ENCODE measurements at places on chromosomes 4 and X.

DNA sequence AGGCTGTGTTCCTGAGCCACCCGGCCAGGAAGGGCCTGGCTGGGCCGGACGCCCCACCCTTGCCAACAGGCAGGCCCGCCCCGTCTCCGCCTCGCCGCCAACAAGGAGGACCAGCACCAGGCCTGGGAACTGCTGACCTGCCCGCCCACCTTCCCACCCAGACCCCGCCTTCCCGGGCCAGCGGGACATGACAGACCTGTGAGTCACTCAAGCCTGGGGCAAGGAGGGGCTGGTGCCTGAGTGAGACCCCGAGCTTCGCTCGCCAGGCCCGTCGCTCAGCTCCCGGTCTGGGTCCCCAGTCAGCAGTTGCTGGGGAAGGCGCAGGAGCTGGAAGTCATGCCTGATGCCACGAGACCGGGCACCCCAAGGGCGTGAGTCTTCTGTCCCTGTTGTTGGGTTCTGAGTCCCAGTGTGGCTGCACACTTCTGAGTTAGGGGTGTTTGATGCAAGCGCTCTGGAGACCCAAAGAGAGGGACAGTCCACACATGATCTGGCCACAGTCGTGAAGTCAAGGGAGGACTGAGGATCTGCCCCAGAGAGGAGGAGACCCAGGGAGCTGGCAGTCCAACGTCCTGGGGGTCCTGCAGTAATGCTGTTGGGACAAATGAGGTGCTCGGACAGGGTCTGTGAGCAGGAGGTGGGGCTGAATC, at the start of gene DNASE1L1:
Gene DNASE1L1, minus strand, starts transcription at position 33 of the 650 bp plus-strand sequence. CDS start 3,686 bp downstream, outside the sequence.
- peak; percentile 42 for DNase-seq

GRCh38 chr4:2588259-2588658, 51.8 kb downstream of the FAM193A start:
- no peak for DNase-seq

GRCh38 chr4:10529291-10530136, 72.3 kb upstream of the ZNF518B start:
- DNase-seq, result no peak

GRCh38 chrX:32744921-32745320, 466.4 kb downstream of the DMD start:
- no peak for DNase-seq

DNA sequence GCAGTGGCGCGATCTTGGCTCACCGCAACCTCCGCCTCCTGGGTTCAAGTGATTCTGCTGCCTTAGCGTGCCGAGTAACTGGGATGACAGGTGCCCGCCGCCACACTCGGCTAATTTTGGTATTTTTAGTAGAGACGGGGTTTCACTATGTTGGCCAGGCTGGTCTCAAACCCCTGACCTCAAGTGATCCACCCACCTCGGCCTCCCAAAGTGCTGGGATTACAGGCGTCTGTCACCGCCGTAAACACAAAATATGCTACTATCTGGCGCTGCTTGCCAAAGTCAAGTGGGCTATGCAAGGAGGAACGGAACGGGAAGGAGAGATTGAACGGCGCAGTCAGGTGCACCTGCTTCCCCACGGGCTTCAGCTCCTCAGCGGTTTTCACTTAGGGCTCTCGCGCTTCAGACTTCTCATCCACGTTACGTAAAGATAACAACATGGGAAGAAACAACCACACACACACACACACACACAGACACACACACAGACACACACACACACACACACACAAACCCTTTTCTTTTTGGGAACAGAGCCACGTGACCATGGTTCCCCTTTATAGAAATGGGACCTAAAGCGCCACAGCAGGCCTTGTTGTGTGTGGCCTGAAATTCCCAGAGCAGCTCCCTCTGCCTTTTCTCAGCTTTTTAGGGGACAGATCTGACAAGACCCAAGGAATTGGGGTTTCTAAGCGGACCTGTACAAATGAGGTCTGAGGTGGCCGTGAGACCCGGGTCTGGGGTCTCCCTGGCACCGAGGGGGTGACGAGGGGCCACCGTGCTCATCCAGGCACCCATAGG, 1.5 kb downstream of the P2RY8 start:
- DNase-seq, result no peak

DNA sequence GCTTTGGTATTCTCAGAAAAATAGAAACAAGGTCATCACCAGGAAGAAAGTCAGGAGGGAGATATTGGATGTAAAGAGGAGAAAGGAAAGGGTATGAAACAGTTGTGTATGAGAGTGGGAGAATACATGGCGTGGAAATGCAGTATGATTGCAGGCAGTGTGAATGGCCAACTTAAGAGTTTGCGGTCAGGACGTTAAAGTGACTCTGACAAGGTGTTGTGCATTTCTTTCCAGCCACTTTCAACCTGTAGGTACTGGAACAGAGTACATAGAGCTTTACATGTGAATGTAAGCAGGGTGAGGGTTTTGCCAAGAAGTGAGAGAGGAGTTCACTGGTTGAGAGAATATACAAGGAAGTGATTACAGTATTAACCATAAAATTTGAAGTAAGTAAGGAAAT, 15.7 kb downstream of the ATP10D start:
- no peak for DNase-seq

GRCh38 chrX:99938464-99938863, 471.6 kb downstream of the PCDH19 start:
- no peak for DNase-seq

- DNase-seq, result no peak
These were observed 98.0 kb upstream of the TBC1D9 start for GRCh38 chr4:140854168-140854567.

- no peak for DNase-seq
These were observed 294.3 kb upstream of the BOD1L1 start for GRCh38 chr4:13921805-13922204.

DNA sequence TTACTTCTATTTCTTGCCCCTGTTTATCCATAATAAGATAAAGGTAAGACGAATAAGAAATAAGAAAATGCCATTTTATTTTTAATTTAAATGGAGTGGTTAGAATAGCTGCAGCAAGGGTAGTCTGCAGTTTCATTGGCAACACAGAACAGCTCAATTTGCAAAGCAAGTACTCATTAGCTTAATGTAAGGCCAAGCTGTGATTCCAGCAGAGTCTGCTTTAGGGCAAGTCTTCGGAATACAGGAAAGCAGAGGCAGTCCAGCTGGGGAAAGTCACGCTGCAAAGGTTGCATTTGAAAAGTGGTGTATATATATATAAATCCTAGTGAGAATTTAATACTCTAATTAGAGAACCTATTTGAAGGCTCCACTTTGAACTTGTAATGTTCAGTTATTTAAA, 59.0 kb downstream of the ANXA10 start:
- no peak for DNase-seq

DNA sequence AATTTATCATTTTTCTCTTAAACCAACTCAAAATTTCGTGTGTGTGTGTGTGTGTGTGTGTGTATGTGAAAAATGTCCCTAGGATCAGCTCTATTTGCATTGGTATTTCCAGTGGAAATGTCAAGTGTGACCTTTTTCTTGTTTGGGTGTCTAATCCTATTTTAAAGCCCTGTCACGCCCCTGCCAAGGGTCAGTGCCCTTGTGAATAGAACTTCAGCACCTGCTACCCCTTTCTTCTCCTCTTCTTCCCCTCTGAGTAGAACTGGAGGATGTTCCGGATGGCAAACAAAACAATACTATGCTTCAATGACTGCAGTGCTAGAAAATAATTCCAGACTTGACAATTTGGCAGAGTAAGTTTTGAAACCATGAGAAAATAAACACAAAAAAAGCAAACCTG, 67.3 kb downstream of the SPRY1 start:
- DNase-seq, result no peak

DNA sequence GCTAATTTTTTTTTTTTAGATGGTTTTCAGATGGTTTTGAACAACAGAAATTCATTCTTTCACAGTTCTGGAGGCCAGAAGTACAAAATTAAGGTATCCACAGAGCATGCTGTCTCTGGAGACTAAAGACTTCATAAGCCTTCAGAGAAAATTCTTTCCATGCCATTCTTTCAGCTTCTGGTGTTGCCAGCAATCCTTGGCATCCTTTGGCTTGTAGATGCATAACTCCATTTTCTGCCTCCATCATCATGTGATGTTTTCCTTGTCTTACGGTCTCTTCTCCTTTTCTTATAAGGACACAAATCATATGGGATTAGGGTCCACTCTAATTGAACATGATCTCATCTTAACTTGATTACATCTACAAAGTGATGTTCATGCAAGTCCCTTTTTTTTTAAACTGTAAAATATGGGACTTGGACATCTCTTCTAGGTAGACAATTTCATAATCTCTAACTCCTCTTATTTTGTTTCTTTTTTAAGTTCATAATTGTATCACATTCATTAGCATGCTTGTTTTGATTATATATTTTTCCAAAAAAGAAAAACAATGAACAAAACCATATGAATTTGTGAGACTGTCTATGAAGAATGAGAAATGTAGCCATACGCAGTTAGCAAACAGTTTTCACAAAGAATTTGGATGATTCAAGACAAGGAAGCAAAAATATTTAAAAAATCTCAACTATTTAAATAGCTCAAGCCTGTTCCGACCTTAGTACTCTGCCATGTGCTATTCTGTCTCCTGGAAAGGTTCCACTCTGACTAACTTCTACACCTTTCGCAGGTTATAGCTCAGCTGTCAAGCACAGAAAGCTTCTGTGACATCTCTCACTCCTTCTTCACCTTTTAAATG, 53.1 kb upstream of the GIMD1 start:
- DNase-seq, result no peak

- no peak for DNase-seq
These were observed 999.0 kb upstream of the ADGRL3 start for GRCh38 chr4:60201052-60201673.

DNA sequence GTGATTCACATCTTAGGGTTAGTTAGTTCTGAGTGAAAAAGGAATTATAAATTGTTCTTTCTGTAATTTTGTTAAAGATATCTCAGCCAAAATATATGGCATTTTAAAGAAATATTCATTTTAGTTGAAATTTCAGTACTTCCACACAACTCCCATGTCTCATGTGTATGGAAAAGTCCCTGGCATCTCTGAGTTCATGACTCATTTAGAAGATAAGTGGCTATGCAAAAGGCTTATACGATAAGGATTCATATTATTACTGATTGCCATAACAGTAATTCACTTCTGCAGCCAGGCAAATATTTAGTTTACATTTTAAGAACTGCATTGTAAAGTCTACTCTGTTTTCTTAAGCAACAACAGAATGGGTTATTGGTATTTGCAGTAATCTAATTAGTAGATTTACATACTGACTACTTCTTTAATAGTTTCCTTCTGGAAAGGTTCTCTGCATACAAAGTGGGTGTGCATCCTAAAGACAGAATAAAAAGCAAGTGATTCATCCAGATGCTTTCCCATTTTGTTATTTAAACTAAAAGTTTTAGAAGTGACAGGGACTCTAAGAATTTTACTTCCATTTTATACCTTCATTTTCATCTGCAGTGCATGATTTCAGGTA, 682.4 kb upstream of the PABPC4L start:
- no peak for DNase-seq

DNA sequence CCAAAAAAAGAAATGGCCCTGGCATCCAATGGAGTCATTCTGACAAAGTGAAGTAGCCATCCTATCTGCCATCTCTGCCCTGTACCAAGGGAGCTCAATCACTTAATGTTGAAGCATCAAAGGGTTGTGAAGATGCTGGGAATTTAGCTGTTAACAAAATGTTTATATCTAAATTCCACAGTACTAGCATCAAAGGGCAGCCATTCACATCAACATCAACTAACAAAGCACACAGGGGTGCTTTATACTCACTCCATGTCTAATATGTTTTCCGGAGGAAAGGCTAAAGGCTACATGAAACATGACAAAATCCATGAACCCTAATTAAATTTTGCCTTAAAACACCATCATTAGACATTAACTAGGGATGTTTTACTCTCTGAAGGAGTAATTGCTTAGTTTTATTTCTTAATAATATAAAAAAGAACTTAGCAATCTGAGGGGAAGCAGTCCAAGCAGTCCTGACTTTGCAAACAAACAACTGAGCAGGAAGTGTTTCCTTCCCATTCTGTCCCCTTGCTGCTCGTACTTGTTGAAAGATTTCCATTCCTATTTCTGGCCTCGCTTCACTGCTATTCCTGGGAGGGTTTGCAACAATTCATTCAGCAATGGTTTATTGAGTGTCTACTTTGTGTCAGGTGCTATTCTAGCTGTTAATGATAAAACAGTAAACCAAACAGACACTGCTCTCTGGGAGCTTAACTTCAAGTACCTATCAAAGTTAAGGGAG, 208.6 kb upstream of the SLC7A11 start:
- no peak for DNase-seq

GRCh38 chr4:6443035-6444023, 29.1 kb downstream of the PPP2R2C start:
- no peak for DNase-seq

- DNase-seq, result no peak
These were observed 50.6 kb upstream of the ANKRD17 start for GRCh38 chr4:73309211-73309610.

- no peak for DNase-seq
These were observed 167.4 kb downstream of the GABRB1 start for GRCh38 chr4:47198791-47199190.

DNA sequence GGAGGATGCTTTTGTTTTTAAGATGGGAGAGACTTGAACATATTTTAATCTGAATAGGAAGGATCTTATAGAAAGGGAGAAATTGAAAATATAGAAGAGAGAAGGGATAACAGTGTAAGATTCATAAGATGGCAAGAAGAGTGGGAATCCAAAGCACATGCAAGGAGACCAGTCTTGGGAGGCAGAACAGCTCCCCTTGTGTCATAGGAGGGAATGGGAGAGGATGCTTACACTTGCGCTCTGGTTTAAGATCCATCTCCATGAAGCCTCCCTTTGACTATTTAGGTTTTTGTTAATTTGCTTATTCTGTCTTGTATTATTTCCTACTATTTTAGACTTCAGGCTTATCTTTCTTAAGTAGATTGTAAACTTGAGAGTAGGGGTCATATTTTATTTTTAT, 42.7 kb downstream of the KIF4A start:
- no peak for DNase-seq

- DNase-seq, result no peak
These were observed 43.5 kb upstream of the DDX60 start for GRCh38 chr4:168362025-168362401.

- DNase-seq, result no peak
These were observed 136.0 kb downstream of the SLITRK2 start for GRCh38 chrX:145953628-145954027.

- no peak for DNase-seq
These were observed 4.3 kb upstream of the TSPAN5 start for GRCh38 chr4:98662626-98663225.

GRCh38 chrX:142256935-142257334, 51.8 kb upstream of the MAGEC2 start:
- no peak for DNase-seq

DNA sequence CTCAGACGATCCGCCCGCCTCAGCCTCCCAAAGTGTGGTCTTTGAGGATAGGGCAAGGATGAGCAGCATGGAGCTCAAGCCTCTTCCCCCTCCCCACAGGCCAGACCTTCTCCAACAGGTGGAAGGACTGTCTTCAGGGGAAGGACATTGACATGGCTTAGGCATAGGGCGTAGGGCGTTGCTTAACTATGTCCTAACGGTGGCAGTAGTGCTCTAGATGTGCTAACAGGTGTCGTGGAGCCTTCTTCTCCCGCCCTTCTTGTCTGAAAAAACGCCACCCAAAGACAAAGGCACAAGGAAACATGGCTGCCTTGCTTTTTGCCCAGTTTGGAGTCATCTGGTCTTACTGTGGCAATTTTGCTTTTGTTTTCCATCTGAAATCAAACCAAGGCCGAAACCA, 219.8 kb downstream of the OR13H1 start:
- no peak for DNase-seq

All from H54 (cell line).